ENCODE measurements at places on chromosomes 6 and 20.

DNA sequence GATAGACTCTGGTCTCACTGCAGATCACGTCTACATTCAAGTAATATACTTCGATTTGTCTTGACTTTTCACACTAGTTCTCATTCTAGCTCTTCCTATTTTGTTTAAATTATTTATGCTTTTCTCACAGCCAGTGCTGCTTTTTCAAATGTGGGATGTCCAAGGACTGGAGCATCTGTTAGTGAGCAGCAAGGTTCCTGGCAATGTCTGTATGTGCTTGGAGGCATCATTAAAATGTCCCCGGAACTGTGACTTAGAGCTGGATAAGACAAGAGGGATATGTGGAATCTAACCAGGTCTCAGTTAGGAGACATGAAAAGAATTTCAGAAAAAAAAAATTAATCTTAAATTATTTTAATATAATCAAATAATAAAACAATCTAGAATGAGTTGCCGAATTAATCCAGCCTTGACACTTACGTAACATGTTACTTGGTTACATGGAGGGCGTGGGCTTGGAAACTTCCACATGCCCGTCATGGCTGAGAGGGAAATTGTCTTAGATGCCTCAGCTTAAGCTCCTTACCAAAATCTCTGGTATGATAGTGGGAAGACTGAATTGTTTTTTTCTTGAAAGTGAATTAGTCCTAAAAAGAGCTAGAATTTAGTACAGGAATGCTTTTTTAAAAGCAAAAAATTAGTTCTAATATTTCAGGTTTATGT lies 21.4 kb upstream of the CARMIL1 start:
- no peak for DNase-seq

DNA sequence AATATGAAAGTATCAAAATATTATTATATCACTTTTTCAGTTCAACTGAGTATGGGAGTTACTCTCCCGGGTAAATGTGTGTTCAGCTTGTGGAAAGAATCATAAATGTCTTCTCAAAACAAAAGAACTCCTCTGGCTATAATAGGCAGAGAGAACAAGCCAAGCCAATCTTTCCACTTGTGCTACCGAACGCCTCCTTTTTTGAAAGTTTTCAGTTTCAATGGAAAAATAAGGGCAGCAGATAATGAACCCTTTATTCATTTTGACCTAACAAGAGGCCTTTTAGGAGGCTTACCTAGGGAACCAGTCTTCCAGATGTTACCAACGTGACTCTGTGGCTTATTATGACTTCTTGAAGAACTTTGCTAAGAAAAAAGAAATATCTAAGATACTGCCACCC lies 67.5 kb downstream of the PDE7B start:
- no peak for DNase-seq

DNA sequence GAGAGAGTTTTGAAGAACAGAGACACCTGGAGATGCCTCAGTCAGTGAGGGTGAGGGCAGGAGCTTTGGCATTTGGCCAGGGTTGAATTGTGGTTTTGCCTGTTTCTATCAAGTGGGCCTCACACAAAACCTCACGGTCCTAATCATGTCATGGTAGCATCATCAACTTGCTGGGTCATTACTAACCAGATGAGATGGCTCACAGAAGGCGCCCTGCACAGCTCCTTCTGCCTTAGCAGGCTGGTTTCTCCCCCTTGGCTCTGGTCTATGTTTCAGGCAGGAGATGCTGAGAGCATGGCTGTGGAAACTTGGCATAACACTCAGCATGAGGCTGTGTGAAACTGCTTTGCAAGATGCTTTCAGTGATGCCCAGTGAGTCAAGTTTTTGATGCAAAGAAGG lies 99.3 kb downstream of the LRRC1 start:
- DNase-seq = no peak

- peak; percentile 36 for DNase-seq
Observed at GRCh38 chr6:119742188-119742803, 392.7 kb upstream of the MAN1A1 start.

DNA sequence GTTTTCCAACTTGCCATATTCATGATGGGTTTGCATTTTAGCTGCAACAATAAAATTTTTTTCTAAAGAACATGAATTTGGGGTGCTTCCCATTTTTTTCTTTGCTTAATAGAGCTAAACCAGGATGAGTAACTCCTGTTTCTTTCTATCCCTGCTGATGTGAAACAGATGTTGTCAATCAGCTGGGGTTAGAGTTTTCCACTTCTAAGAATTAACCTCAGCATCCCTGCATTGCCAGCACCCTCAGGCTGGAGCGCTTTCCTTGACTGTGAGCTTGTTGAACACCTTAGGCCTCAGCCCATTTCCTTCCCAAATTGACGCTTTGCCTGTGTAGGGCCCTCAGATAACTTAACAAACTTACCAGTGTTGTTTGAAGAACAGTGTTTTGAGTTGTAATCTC lies 74.5 kb downstream of the PTPN1 start:
- no peak for DNase-seq

- peak; percentile 10 for DNase-seq
Observed at GRCh38 chr6:69732640-69733039, 64.2 kb downstream of the LMBRD1 start.

GRCh38 chr6:26521600-26522391 lies 16.4 kb upstream of the HMGN4 start:
- peak; percentile 64 for DNase-seq

DNA sequence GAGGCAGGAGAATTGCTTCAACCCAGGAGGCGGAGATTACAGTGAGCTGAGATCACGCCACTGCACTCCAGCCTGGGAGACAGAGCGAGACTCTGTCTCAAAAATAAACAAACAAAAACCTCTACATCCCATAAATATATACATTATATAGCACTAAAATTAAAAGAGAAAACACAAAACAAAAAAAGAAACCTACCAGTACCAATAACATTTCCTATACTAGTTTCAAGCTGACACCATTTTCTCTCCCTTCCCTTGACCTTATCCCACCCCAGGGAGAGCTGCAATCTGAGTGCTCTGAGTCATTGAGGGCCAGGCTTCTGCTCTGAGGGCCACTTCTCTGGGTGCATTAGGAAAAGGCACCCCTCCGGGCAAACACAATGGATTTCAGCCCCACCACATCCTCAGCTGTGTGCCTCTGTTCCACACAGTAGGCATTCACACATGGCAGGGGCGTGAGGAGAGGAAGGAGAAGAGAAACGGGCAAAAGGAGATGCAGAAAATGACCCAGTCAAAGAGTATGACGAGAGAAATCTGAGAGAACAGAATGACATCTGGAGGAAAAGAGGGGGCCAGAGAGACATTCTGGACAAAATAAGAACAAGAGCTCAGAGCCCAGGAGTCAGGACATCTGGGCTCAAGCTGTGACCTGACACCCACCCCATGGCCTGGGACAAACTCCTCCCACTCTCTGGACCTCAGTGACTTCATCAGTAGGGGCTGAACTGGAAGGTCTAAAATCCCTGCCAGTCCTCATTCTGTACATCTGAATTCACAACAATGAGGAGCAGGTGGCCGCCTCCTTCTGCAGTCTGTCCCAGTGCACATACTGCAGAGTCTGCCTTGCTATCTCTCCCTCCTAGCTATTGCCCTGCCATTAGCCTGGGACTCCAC lies 18.2 kb downstream of the TRIM26 start:
- no peak for DNase-seq

- DNase-seq = no peak
Observed at GRCh38 chr6:139514819-139515218, 140.4 kb upstream of the CITED2 start.

GRCh38 chr6:15329197-15329671 lies 83.4 kb downstream of the JARID2 start:
- DNase-seq = no peak

DNA sequence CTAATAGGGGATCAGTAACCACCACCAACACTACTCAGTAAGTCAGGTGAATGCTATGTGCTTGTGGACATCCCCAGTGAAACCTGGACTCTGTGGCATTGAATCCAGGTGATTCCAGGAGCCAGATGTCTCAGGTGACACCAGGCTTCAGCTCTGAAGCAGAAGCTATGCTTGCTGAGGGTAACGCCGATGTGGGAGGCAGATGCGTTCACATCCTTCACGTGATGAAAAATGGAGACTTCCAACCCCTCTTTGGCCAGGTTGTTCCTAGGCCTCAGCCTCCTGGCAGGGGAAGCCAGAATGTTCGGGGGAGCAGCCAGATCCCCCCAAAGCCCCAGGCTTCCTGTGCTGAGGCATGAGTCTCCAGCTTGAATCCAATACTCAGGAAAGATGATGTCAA lies 209.8 kb upstream of the PDE10A start:
- no peak for DNase-seq

DNA sequence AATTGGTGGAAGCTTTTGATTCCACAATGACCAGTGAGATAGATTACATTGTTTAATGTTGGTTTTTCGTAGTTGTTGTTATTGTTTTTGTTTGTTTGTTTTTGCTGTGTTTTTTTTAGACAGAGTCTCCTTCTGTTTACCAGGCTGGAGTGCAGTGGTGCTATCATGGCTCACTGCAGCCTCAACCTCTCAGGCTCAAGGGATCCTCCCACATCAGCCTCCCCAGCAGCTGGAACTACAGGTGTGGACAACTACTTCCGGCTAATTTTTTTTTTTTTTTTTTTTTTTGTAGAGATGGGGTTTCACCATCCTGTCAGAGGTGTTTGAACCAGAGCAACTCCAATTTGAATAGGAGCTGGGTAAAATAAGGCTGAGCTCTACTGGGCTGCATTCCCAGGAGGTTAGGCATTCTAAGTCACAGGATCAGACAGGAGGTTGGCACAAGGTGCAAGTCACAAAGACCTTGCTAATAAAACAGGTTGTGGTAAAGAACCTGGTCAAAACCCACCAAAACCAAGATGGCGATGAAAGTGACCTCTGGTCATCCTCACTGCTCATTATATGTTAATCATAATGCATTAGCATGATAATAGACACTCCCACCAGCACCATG lies 10.9 kb upstream of the AKAP12 start:
- DNase-seq = no peak

- DNase-seq = peak; percentile 33
Observed at GRCh38 chr20:1622450-1622849, 2.6 kb upstream of the SIRPB1 start.

DNA sequence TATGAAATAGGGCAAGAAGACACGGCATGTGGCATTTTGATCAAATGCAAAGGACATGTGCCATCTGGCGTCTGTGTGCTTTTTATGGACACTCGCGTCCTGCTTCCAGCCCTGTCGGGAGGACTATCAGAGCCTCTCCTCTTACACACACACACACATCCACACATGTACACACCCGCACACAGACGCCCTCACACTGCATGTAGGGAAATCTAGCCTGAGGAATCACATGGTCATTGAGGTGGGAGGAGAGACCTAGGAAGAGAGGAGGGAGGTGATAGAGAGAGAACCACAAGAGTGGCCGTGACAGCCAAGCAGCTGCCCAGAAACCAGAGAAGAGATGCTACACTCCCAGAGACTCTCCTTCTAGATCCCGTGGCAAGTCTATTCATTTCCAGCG lies 105.9 kb upstream of the CDYL start:
- no peak for DNase-seq

DNA sequence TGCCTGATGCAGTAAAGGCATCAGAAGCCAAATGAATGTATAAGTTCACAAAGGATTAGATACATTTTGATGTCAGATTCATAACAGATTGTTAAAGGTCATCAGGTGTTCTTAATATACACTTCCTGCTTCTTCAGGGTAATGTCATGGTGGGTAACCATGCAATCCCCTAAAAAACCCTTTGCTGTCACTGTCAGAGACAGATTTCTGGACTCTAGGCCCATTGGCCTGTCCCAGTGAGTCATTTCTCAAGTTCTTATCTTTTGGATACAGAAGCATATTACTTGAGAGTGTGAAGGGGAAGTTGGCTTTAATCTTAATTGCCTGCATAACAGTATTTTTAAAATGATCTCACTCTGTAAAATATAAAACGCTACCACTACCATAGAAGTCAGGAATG lies 895.6 kb upstream of the MAP3K7 start:
- DNase-seq = no peak

DNA sequence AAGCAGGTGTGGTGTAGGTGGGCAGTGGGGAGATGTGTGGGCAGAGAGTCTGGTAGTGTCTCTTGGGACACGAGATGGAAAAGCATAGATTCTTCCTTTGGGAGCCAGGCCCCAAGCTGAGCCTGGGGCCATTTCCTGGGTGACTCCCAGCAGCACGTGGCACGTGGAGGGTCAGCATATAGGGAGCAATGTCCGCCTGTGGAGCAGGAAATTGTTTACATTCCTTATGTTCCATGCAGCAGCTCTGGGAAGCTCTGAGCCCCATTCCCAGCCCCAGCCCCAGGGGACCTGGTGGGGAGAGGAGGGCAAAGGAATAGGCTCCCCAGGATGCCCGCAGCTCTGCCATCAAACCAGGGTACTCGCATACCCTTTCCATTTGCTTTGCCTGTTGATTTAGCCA lies 57.6 kb downstream of the DAAM2 start:
- DNase-seq = no peak

GRCh38 chr20:4167261-4168021 lies 152.1 kb upstream of the RNF24 start:
- no peak for DNase-seq

- DNase-seq = no peak
Observed at GRCh38 chr6:41502917-41503671, 43.1 kb upstream of the FOXP4 start.

- DNase-seq = peak; percentile 79
Observed at GRCh38 chr20:32966881-32967781, 37.1 kb downstream of the SUN5 start.

GRCh38 chr20:22719167-22719591 lies 134.8 kb upstream of the FOXA2 start:
- DNase-seq = no peak

GRCh38 chr20:3563548-3564177 lies 92.8 kb downstream of the ATRN start:
- DNase-seq = peak; percentile 30

DNA sequence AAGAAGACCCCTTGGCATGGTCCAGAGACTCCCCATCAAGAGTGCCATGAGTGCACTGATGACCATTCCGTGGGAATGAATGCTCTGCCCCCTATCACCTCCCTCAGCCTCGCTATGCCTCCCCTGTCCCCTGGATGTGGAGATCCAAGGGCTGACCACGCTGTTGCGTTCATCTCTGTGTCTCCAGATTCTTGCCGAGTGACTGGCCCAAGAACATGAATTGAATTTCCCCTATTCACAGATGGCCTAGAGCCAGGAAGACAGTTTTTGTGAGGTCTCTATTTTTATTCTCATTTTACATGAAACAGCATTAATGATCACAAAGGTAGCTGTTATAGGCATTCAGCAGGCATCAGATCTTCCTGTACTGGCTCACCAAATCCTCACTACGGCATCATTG lies 33.6 kb downstream of the MAFB start:
- DNase-seq = no peak

DNA sequence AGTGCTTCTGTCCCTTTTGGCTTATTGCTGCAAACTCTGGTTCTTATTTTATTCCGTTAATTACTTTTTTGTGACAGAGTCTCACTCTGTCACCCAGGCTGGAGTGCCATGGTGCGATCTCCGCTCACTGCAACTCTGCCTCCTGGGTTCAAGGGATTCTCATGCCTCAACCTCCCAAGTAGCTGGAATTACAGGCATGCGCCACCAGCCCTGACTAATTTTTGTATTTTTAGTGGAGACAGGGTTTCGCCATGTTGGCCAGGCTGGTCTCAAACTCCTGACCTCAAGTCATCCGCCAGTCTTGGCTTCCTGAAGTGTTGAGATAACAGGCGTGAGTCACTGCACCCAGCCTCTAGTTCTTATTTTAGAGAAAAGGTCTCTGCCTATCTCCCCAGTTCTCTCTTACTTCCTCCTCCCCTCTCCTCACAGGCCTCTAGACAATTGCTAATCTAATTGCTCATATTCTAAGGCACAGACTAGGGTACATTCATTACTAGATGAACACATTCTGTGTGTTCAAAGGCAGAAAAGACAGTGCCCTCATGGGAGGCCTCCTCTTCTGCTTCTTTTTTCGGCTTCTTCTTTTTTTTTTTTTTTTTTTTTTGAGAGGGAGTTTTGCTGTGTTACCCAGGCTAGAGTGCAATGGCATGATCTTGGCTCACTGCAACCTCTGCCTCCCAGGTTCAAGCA lies 27.0 kb downstream of the EDEM2 start:
- no peak for DNase-seq
